Stimulated activated CD8-positive, alpha-beta memory T cell treated with anti-CD3 and anti-CD28 coated beads, Interleukin-15, amount 100 ng/mL, for 48 hours (primary cell): ENCODE measurements at places on chromosomes 3 and 15.

DNA sequence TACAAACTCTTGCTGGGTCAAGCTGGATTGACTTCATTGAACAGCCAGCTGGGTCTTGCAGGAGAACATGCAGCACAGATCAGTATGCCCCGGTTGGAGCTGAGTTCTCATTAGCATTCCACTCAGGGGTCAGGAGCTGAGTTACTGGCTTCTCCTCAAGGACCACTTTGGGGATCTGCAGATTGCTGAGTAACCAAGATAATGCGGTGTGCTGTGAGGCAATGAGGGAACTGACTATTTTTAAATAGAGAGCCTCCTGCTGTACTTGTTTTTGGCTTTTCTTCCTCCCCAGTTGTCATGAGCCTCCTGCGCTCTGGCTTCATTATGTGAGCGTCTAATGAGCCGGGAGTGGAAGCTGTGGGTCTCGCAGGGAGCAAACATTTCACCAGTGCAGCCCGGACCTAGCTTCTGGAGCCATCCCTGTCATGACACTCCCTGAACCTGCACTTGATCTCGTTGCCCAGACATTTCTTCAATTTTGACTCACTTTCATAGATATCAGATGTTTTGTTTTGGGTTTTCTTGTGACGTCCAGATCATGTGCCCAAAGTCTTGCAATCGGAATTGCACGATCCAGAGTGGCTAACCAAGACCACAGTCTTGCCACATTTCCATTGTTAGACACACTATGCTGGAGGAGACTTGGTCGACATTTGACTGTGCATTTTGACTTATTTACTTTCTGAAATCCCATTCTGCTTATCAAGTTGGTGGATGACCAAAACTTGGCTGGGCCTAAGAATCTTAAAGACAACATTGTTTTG is 327.2 kb downstream of the LRTM1 start:
- DNase-seq, result no peak

- DNase-seq, result no peak
Measured at GRCh38 chr3:43435706-43436105, 149.4 kb downstream of the SNRK start.

DNA sequence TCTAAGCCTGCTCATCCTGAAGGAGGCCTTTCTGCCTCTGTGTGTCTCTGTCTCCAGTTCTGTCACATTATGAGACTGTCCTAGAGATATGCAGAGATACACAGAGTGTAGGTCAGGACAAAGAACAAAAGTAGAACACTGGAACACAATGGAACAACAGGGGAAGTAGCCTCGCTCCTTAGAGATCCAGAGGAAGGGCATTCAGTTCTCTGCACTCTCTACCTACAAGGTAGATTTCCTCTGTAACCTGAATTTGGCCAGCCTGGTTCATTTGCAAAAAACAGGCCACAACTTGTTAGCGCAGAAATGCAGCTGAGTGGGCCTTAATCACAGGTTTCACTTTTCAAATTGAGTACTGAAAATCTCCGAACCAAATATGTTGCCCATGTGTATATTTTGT is 19.4 kb downstream of the NEK10 start:
- no peak for DNase-seq

DNA sequence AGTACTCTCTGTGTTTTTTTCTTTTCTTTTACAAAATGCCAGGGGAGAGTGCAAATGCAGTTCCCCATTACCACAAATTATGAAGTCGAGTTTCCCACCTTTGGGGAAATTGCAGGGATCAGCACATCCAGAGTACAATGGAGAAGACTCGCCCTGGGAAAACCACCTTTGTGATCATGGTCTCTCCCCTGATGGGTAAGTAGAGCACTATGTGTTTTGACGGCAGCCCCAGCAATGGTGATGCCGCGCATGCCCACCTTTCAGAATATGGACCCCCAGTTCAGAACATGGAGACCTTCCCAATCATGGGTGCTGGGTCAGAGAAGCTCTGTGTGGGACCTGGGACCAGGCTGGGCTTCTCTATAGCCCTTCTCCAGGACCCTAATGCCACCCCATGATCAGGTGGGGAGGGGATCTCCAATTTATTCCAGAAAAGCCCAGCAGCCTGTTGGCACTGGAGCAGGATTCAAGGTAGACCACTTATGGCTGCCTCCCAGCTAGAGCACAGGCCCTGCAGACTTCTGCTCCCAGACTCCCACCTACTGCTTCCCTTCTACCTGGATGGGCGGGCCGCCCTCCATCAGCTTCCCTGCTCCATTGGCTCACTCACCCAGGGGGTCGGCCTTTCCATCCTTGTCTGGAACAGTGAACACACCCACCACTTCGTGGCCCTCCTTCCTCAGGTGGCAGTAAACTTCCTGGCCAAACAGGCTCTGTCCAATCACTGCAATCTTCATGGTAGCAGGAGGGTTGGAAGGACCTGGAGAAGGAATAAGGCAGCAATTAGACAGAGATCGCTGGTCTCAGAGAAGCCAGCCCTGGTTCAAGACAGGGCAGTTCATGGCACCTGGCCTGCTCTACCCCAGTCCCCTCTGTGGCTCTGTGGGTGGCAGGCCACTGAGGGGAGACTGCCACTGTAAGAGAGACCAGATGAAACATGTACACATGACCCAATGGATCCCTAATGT is 19.9 kb downstream of the ALDH1L1 start:
- DNase-seq, result no peak

DNA sequence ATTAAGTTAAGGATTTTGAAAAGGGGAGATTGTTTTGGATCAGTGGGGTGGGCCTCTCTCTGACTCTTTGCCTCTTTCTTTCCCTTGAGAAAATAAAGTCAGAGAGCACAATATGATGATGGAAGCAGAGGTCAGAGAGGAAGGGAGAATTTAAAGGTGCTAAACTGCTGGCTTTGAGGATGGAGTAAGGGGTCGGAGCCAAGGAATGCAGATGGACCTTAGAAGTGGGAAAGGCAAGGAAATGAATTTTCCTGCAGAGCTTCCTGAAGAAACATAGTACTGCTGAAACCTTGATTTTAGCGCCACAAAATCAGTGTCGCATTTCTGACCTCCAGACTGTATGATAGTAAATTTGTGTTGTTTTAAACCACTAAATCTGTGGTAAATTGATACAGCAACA is 317.4 kb downstream of the NAALADL2 start:
- no peak for DNase-seq

GRCh38 chr3:130700541-130700940 is 46.1 kb downstream of the PIK3R4 start:
- DNase-seq, result no peak

DNA sequence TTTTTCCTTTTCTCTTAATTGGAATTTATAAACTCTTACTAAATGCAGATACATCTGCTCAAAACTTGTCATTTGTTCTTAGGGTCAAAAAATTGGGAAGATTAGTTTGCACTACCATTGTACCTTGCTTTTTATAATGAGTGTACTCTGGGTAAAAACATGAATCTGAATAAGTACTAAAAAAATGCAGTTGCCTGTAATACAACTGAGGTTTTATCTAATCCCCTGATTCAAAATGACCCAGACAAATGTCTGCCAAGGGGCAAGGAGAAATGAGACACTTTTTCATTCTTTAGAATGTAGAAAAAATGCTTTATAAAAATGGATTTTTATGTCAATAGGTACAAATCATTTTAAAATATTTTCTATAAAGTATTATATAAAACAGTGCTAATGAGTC is 42.4 kb downstream of the RASA2 start:
- DNase-seq, result no peak

DNA sequence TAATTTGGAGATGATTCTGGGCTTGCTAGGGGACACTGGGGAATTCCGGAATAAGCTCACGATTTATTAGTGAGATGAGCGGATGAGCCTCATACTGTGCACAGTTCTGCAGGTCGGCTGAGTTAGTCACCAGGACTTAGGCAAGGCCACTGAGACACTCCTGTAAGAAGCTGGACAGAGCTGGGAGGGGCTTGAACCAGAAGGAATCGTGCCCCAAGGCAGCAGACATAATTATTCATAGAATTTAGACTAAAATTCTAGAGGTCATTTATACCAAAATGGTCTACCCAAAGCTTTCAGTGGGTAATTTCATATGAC is 121.4 kb downstream of the VGLL4 start:
- DNase-seq, result no peak

GRCh38 chr3:123602325-123602724 is 17.5 kb upstream of the HACD2 start:
- no peak for DNase-seq
